ENCODE measurements at places on chromosomes 12 and 14.
A peak's percentile ranks its signal among the peaks of the same experiment; 100 is the strongest.

GRCh38 chr14:67331368-67332125 is 28.1 kb downstream of the ATP6V1D start:
- DNase-seq, result no peak

DNA sequence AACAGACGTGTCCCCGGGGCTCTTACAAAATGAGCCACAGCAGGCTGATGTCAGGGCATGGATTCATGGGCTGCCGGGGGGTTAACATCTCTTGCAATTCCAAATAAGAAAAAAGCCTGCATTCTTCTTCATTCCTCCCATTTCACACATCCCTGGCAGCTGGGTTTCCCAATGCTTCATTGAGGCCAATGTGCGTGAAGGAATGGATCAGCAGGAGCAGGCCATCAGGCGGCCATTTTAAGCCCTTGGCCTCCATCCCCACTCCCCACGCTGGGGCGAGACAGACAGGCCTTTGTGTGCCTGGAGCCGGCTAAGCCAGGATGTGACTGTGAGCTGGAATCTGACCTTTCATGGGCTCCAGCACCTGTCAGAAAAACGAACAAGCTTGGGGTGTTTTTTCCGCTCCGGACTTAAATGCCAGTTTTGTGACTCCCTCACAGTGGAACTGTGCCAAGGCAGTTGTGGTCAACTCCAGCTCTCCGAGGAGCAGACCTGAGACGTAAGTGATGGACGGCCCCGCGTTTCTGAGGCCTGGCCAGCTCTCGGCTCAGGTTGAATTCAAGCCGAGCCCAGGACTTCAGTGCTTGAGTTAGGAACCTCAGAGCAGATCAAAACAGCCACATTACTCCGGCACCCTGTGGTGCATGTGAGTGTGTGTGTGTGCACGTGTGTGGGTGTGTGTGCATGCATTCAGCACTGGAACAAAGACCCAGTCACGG is 133.1 kb downstream of the TMEM30B start:
- no peak for DNase-seq

GRCh38 chr14:102917469-102918211 is 4.8 kb upstream of the AMN start:
- peak; percentile 15 for DNase-seq

GRCh38 chr12:12612358-12612757 is 682 bp downstream of the CREBL2 start:
- peak; percentile 33 for DNase-seq

- DNase-seq, result no peak
These were observed 145.6 kb upstream of the NCOR2 start for GRCh38 chr12:124713041-124713435.

Data from stromal cell of bone marrow (primary cell).